ENCODE measurements at places on chromosomes 5 and 9. TPM values are rescaled to one million over a fixed set of nuclear protein-coding genes. Genes with fewer than 3 reads are reported as not detected.
A peak's percentile ranks its signal among the peaks of the same experiment; 100 is the strongest.

DNA sequence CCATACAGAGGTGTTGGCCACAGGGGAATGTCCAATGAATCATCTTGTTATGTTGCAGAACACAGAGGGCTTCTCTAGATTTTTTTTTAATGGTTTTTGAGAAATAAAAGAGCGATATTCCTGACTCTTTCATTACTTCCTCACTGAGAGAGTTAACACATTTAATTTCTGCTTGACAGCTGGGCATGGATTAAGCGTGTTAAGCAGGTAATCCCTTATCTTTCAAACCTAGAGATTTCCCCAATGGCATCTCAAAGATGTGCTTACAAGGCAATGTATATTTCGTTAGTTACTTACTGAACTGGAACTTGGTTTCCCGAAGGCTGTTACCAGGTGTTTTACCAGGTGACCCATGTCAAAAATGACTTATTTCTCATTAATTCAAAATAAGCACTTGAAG lies 21.8 kb upstream of the ADCY2 start:
- DNase-seq, result no peak

- no peak for DNase-seq
These were observed 32.1 kb upstream of the RICTOR start for GRCh38 chr5:39106322-39106721.

ZNF454 gene
- total RNA-seq, result 3.1 TPM

AIF1L gene
- total RNA-seq, result 22.7 TPM

GRCh38 chr9:18477719-18478118 lies 3.8 kb downstream of the ADAMTSL1 start:
- no peak for DNase-seq

- DNase-seq, result no peak
These were observed 70.7 kb upstream of the SHISAL2B start for GRCh38 chr5:64619609-64620008.

- no peak for DNase-seq
These were observed 133.3 kb downstream of the CDH12 start for GRCh38 chr5:22719842-22720241.

GRCh38 chr5:56106837-56107236 lies 112.1 kb upstream of the IL6ST start:
- DNase-seq, result no peak

TNC gene
- total RNA-seq, result 34.4 TPM

- DNase-seq, result no peak
These were observed 429.6 kb upstream of the ZNF608 start for GRCh38 chr5:125176005-125176390.

DNA sequence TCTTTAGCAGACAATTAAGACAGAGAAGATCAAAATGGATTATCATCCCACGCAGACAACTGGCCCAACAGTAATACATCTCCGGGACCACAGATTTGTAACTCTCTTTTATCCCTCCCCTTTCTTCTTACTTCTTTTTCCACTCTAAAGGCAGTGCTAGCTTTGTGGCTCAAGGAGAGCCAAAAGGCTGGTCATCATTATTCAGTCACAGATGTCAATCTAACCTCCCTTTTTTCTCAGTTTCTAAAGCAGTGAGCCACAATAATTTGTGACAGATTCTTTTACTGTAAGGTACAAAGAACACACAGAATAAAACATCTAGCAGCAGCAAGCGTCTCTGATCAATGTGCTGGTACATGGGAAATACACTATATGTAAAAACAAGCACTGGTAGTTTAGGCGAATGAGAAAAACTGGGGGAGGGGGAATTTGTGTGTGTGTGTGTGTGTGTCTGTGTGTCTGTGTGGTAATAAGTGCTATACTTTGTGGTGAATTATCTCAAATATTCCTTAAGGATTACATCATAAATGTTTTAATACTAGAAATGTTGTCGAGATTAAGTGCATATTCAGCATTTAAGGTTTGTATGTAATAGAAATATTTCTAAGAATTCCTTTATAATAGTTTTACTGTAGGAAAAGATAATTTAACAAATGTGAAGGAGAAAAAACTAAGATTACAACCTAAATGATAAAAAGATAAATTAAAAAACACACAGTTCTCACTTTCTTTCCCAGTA lies 140.2 kb downstream of the DENND1A start:
- no peak for DNase-seq

GRCh38 chr5:149060325-149060724 lies 2.5 kb downstream of the SH3TC2 start:
- peak; percentile 78 for DNase-seq

DNA sequence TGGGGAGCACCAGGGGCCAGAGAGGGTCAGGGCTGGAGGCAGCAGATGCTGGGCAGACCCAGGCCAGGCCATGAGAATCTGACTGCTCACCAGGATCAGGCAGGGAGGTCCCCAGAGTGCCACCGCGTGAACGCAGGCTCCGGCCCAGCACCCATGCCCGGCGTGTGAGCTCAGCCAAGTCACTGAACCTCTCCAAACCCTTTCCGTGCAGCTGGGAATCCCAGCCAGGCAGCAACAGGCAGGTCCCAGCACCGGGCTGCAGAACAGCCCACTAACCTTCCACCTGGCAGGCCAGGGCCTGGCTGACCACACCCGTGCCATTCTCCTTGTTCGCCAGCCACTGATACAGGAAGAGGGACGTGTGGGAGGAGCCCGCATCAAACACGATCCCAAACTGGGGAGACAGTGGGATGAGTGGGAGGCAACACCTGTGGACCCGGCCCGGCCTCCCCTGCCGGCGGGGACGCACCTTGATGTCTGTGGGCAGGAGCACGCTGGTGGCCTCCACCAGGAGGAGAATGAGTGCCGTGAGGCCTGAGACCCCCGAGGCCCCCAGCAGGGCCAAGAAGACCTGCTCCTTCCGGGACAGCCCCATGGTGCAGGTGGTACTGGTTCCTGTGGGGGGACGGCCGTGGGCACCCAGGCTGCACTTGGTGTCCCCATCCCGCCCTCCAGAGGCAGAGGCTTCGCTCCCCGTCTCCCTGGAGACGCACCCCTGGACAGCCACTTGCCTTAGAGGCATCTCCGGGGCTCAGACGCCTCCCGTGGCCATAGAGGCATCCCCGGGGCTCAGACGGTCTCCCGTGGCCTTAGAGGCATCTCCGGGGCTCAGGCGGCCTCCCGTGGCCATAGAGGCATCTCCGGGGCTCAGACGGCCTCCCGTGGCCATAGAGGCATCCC lies 3.2 kb downstream of the ENTPD8 start:
- peak; percentile 53 for DNase-seq

WHRN gene
- total RNA-seq, result 12.7 TPM

ADGRV1 gene
- total RNA-seq, result 0.67 TPM

HTR4 gene
- 7.6 TPM for total RNA-seq

DNA sequence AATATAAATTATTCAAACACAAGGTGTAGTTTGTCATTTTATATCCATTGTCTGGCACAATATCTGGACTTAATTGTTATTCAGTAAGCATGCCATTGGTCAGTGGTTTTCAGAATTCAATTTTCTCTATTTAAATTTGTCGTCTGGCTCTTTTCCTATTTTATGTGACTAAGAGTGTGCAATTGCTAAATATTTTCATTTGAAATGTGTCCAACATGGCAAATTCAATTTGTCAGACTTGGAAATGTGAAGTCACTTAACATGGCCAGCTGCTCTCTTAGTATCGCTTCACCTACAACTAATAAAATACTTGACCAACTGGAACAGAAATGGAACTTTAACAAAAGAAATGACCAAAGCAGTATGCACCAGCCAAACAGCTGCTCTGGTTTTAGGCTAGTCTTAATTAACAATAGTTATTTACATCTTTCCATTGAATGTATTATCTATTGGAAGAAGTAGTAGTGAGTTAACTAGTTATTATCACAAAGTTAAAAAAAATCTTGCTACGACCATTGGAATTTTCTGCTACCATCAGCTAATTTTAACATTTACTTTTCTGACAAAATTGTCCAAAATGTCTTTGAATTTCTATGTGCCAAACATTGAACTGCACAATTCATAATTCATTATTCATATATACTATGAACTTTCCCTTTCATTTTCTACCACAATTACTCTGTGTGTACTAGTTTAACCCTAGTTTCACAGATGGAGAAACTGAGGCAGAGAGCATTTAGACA lies 720.7 kb upstream of the FAM174A start:
- DNase-seq, result no peak

DNA sequence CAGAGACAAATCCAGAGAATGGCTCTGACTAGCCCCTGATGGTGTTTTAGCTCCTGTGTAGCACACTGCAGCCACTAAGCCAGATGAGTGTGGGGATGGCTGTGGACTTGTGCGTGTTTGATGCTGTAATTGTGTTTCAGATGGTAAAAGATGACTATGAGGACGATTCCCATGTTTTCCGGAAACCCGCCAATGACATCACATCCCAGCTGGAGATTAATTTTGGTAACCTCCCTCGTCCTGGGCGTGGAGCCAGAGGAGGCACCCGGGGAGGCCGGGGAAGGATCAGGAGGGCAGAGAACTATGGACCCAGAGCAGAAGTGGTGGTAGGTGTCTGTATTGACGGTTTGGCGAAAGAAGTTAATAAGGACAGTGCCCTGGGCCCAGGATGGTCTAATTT lies 38.0 kb downstream of the HABP4 start:
- peak; percentile 75 for DNase-seq

ISCA1 gene
- 60.1 TPM for total RNA-seq

DNA sequence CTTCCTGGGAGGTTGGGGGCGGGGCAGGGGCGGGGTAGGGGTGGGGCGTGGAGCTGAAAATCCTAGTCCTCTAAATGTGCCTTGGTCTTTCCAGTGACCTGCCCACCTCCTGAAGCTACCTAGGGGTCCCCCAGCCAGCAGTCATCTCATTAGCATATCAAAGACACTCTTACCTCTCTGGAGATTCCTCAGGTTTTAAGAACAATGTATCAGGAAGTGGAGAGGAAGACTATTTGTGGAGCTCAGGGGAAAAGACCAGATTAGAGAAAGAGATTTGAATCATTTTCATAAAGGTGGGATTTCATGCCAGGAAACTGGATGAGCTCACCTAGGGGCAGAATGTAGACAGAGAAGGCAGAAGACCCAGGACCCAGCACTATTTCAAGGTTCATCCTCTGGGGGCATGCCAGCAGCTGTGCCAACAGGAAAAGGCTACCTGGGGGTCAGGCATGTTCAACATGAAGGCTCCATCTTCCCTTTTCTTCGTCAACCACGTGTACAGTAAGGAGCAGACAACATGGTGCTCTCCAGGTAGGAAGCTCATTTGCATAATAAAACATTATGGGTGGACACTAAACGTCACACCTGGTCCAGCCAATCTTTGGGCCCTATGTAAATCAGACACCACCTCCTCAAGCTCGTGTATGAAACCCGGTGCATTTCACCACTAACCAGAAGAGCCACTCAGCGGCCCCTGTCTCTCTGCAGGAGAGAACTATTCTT lies 6.9 kb downstream of the GMCL2 start:
- no peak for DNase-seq
